ENCODE measurements at places on chromosomes 1 and 21.

DNA sequence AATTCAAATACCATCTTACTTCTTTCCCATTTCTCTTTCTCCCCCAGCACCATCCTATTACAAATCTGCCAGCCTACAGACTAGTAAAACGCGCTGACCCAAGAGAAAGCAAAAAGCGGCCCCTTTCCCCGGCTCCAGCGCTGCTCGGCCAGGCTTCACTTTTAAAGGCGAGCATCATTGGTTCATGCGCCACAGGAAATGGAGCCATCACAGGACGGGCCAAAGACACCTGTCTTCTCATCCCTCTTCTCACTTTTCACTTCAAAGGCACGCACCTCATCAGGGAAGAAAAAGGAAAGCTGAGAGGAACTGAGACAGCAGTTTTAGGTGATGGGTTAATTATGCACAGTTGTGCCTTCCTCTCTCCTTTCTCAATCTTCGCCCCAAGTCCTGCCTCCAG, 664.2 kb upstream of the USP24 start:
- DNase-seq = no peak

DNA sequence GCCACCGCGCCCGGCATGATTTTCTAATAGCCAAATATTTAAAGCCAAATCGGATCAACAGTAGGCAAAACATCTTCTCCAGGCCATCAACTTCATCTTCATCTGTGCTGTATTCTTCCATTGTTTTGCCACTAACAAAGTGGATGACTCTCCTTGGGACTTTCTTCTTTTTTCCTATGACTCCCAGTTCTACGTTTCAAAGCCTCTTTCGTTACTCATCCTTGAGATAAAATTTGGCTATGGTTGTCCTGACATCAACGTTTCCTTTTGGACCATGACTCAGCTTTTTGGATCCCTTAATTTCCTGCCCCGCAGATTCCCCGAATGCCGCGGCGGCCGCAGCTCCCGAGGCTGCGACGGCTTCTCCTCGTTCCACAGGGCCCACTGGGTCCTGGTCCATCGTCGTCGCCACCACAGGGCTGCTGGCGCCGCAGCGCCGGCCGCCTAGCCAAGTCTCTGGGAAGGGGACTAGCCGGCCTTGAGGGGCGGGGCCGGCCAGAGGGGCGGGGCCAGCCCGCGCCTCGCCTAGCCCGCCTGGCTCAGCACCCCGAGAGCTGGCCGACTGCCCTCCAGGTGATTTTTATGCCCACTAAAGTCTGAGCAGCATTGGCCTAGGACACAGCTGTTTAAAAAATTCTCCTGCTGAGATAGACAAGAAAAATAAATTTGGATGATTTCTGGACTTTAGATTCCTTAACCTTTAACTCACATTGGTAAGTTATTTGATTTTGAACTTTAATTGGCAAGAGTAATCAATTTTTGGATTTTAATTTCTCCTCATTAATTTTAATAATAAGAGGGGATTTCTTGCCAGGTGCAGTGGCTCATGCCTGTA, 93.9 kb downstream of the ADCY10 start:
- DNase-seq = no peak

DNA sequence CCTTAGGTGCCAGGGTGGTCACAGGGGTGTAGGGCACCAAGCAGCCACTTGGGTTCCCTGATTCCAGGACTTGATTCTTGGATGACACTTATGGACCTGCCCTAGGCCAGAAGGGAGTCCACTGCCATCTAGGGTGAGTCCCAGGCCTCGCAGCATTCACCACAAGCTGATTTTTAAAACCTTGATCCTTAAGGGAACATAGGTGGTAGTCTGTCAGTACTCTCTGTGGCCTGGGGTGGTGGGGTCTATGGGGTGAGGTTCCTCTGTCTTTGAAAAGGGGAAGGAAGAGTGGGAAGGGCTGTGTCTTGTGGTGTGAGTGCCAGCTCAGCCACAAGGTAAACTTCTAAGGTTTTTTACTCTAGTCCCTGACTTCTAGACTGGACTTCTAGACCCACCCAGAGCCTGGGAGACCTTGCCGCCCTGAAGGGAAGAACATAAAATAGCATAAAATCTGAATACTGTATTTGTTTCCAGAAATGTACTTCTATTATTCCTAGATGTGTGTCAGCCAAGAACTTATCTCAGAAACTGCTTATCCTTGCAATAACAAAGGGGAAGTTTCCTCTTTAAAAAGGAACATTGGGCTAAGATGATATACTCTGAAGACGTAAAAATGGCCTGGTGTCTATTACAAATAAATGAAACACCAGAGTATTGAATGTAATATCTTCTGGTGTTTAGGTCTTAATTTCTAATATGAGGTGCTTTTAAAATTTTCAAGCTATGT, 757.3 kb downstream of the LTN1 start:
- DNase-seq = no peak

- DNase-seq = no peak
Measured at GRCh38 chr1:238991765-238992495, 394.4 kb upstream of the CHRM3 start.

GRCh38 chr1:171191992-171192391, 6.9 kb downstream of the FMO2 start:
- no peak for DNase-seq

GRCh38 chr1:109763646-109764415, at the start of gene EPS8L3:
TSS of gene EPS8L3 (minus strand) at chr1:109763923. CDS start at chr1:109761749, 2,174 bp downstream.
- no peak for DNase-seq

DNA sequence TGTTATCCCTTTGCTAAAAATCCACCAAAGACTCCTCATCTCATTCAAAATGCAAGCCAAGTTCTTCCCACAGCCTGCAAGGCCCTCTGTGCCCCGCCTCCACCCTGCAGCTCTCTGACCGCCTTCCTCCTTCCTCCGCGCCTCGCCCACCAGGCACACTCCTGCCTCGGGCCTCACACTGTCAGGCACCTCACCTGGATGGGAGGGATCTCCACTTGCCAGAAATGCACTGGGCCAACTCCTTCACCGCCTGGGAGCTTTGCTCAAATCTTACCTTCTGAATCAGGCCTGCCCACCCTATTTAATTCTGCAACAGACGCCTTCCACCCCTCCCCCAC, 26.2 kb downstream of the PGBD5 start:
- no peak for DNase-seq

GRCh38 chr1:27455139-27455811, 34.7 kb downstream of the WASF2 start:
- DNase-seq = no peak

DNA sequence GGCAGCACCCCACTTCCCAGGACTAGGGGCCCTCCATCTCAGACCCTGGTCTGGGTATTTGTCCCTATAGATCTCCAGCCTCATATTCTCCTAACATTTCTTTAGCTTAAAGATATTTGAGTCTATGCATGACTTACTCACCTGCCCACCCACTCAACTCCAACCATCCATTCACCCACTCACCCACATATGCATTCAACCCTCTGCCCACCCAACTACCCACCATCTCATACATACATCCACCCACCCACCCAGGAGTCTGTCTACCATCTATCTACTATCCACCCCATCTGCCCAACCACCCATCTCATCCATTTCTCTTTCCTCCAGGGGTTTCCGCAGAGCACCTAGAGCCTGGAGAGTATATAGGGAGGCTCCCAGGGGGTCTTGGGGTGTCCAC, 42.7 kb downstream of the FAAH start:
- DNase-seq = no peak

- no peak for DNase-seq
Measured at GRCh38 chr1:246730839-246731238, 6.6 kb downstream of the SCCPDH start.

GRCh38 chr1:6534248-6534822, 20.0 kb downstream of the NOL9 start:
- DNase-seq = no peak

DNA sequence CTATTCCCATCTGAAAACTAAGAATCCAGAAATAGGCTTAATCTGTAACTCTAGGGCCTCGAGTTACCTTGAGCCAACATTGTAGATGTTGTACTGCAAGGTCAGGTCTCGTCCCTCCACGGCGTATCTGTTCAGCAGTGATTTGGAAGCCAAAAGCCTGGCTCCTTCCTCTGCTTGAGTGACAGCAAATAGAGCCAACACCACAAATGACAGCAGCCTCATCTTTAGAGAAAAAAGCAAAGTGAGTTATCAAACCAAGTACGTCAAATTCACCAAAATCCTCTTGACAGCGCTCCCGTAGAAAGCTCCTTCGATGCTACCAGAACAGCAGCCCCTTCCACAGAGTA, 832 bp downstream of the SSR2 start:
- no peak for DNase-seq

DNA sequence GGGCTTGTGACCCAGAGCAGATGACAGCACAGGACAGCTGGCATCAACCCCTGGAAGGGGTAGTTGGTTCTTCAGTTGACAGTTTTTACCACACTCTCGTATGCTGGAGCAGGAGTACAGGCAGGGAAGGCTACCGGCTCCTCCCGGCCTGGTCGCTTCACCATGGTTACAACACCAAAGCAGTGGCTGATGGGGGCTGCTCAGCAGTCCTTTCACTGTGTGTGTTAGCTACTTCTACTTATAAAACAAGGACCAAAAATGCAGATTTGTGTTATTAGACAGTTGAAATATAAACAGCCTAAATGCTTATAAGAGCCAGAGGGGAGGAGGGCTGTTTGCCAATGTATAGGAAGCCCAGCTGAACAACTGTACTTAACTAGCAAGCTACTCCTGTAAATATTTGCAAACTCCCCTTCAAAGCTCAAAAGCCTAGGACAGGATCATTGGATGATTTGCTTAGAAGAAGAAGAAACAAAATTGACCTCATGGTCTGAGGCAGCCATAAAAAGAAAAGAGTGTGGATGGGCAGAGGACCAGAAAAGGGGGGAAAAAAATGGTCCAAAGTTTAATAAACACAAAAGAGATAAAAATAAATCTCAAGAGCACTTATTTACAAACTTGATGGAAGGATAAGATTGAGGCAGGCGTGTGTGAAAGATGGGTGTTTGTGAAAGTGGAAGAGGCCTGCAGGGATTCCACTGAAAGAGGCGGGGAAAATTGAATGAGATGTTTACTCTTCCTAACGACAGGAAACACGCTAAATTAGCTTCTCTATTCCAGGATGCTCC, 57.1 kb downstream of the TGFB2 start:
- DNase-seq = no peak

- DNase-seq = no peak
Measured at GRCh38 chr1:100719490-100719889, at the start of gene VCAM1. TSS of gene VCAM1 (plus strand) at chr1:100719742. CDS start at chr1:100719861, 119 bp downstream.

DNA sequence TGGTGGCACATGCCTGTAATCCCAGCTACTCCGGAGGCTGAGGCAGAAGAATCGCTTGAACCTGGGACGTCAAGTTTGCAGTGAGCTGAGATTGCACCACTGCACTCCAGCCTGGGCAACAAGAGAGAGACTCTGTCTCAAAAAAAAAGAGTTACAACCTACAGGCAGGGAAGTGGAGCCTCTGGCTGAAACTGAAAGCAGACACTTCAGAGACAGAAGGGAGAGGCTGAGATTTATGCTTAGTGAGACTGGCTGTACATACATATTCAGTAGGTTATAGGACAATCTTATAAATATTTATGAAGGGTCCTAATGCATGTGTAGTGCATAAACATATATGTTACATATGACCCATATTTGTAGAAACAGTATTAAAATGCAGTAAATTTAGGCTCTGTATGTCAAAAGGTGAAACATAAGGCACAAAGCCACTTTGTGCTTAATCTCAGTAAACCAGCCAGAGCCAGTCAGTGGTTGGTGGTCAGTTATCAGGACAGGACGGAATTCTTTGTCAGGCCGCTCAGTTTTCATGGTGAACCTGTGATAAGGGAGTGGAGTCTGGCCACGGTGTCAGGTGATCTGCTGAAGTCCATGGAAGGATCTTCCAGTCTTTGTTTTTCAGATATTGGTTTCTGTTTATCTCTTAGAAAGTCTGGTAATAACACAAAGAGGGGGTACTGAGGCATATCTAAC, 13.7 kb downstream of the RHEX start:
- DNase-seq = no peak

GRCh38 chr1:150567717-150568593, 11.5 kb downstream of the MCL1 start:
- no peak for DNase-seq

DNA sequence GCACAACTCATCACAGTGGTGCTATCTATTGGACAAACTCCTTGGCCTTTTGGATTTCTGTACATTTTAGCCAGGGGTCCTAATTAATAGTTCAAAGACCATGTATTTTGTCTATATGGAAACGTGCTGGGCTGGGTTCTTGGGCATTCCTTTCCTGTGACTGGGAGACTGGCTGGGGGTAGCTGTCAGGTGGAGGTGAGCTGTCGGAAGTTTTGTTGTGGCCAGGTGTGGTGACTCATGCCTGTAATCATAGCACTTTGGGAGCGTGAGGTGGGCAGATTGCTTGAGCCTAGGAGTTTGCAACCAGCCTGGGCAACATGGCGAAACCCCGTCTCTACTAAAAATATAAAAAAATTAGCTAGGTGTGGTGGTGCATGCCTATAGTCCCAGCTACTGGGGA, 392.4 kb downstream of the RPS6KC1 start:
- DNase-seq = no peak

GRCh38 chr1:5747426-5748285, 244.6 kb downstream of the NPHP4 start:
- DNase-seq = no peak

DNA sequence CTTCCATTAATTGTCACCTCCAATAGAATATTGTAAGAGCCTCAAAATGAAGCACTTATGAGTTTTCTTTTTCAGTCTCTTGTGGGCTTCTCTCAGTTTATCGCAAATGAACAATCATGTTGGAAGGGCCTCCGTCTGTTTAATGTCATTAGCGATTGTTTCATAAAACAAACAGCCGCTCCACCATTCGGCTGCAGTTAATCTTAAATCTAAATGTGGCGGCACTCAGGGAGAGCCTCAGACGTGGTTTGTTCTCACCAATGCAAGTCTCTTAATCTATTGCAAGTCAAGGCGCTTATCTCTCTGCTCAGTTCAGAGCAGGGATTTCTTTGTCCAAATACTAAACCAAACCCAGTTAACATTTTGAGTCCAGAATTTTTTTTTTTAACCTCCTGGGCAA, 34.9 kb upstream of the ESRRG start:
- no peak for DNase-seq

GRCh38 chr1:63888984-63889383, 115.2 kb downstream of the ROR1 start:
- no peak for DNase-seq

- no peak for DNase-seq
Measured at GRCh38 chr1:27554293-27554692, 49.7 kb downstream of the AHDC1 start.

- no peak for DNase-seq
Measured at GRCh38 chr1:49906365-49906764, 117.4 kb downstream of the AGBL4 start.

DNA sequence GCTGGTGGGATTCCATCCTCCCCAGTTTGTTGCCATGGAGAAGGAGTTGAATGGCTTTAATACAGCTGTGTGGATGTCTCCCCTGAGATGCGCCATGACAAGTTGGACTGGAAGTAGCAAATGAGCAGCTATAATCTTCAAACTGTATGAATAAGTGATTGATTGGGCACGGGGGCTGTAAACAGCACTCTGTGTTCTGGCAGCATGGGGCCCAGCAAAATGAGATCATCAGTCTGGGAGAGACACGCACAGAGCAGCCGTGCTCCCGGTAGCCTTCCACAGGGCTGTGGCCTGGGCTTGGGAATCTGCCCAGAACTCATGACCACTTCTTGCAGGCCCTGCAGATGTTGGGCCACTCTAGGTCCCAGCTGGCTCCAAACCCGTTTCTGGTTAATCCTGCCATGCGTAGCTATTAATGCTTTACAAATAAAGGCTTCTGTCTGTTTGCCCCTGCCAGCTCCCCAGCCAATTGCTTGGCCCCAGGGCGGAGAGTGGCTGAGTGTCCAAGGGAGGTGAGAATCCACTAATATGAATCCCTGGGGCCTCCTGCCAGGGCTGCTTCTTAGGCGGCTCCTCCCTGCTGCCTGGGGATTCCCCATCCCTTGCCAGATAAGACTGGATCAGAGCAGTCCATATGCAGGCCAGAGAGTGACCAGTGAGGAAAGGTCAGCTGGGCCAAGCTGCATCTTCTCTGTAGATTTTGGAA, 642.9 kb downstream of the AJAP1 start:
- no peak for DNase-seq

Measured in stimulated activated CD4-positive, alpha-beta T cell treated with anti-CD3 and anti-CD28 coated beads, TNF-alpha, amount 100 ng/mL, for 4 hours (primary cell).